ENCODE measurements at places on chromosomes 7 and 10.

DNA sequence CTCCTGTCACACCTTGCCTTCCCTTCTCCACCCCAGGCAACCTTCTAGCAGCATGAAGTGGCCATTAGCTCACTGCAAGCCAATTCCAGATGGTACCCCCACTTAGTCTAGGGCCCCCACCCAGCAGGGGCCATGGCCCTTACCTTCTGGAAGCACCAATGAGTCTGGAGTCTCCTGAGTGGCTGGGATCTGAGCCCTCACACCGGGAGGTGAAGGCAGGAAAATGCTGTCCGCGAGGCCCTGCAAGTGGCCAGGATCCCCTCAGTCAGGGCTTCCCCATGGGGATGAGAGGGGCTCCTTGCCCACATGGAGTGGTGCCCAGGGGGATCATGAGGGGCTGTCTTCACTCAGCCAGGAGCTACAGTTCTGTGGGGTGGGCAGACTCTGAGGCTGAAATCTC lies 4.6 kb downstream of the AQP1 start:
- no peak for DNase-seq

- no peak for DNase-seq
Observed at GRCh38 chr7:2663121-2663886, 24.7 kb upstream of the AMZ1 start.

DNA sequence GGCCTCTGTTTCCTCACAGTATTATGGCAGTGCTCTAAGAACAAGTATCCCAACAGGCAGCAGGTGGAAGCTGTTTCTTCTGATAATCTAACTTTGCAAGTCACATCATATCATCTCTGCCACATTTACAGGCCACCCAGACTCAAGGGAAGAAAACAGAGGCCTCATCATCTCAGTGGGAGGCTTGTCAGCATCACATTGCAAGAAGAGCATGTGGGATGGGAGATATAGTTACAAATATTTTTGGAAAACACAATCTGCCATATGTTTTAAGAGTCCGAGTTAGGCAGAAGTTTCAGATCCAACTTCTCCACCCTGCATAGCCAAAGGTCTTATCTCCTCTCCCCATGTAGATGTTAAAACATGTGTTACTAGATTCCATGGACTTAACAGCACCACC lies 130.4 kb upstream of the PDE1C start:
- no peak for DNase-seq

DNA sequence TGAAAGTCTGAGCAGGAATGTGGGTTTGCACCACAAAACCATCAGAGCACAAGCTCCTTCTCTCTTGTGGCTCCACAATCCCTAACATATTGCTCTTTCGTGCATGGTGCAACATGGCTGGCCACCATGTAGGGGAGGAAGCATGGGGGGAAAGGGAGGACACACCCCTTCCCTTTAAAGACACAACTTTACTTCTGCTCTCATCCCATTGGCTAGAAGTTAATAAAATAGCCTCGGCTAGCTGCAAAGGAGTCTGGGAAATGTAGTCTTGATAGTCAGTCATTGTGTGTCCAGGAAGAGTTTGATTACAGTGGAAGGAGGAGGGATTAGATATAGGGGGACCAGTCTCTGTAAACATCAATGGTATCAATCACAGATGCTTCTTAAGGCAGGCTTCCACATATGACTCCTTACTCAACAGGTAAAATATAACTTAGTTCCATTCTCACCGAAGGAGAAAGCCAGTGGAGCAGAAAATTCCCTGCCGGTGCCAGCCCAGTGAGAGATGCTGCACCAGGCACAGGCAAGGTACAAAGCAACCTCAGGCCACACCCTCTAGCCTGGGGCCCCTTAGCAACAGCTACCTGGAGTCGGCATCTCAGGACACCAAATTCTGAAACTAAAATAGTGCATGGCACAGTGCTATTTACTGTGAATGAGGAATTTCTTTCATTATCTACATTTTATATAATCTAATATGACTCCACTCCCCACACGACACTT lies 124.7 kb upstream of the CTBP2 start:
- DNase-seq, result no peak

GRCh38 chr10:58201704-58202103 lies 66.0 kb downstream of the IPMK start:
- DNase-seq, result no peak

Data from umbilical cord (tissue), 2 donors.